H7 (cell line): ENCODE measurements at places on chromosomes 2 and 18. TPM values are rescaled to one million over a fixed set of nuclear protein-coding genes. Genes with fewer than 3 reads are reported as not detected.

DNA sequence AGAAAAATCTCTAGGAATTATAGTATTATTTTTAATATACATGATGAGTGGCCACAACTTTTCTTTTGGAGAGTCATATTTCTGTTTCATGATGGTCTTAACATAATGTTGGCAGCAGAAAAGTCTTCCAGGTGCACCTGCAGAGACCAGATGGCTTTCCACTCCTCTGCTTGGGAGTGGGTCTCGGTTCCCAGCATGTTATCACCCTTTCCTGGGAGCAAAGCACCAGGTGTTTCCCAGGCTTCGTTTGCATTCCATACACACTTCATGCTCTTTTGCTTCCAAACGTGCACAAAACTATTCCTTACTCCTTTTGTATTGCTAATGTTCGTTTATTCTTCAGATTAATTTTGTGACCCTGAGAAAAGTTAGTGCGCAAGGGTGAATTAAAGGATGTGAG is 305.2 kb downstream of the CDH2 start:
- DNase-seq = no peak

- peak; percentile 81 for DNase-seq
These were observed 50.5 kb upstream of the HS6ST1 start for GRCh38 chr2:128369108-128369555.

GRCh38 chr18:63162271-63163014 is 157.1 kb downstream of the BCL2 start:
- no peak for DNase-seq

DNA sequence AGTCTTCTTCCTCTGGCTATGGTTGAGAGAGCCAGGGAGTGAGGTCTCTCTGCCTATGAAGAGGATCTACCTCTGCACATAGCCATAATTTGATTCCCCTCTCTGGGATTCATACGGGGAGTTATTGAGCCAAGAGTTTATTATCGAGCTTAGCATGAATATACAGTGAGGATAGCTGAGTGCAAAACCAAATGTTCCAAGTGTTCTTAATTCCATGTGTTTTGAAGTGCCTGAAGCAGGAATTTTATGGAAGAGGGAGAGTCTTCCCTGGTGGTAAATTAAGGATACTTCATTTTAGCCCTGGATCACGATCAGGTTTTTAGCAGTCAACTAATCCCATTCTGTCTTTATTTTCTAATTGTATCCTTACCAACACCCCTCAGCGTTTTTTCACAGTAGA is 270.6 kb downstream of the C1D start:
- no peak for DNase-seq

- no peak for DNase-seq
These were observed 267.6 kb upstream of the THSD7B start for GRCh38 chr2:136497709-136498108.

DNA sequence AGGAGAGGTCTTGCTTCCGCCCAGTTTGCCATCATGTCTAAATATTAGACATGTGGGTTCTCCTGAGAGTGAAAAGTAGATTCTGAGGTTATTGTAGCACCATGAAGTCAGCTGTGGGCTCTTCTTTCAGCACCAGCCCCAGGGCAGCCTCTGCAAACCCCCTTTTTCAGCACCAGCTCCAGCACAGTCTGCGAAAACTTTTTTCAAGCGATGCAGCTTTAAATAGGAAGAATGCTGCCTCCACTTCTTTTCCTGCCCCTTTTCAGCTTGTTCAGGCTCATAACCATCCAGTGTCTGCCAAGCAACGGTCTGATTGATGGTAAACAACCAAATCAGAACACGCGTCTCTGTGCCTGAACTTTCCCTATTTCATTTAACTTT is at the start of gene COL5A2:
Gene COL5A2 (minus strand): TSS at position 192 of the 381 bp plus-strand sequence. CDS start 157 bp downstream, at position 35.
- DNase-seq = no peak

DNA sequence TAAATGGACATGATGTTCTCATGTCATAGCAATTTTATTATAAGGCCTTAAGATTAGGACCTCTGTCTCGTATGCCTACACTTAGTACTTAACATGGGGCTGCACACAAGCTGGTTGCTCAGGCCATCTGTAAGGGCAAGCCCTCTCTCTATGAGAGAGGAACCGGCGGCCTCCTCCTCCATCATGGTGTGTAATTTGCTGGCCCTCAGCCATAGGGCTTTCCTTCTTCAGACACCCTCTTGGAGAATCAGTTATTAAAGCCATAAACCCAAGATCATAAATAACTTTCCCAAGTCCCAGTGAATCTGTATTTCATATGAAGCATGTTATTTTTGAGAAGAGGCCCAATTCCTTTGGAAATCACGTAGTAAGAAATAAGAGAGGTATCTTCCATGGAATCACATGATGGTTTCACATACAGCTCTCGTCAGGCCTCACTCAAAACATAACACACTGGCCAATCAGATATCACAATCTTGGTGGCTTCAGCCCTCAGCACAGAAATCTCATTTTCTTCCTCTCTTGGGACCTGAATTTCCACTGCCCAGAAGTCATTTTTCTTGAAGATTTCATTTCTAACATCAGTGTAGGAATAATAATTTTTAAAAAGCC is 92.6 kb downstream of the RDH14 start:
- DNase-seq = no peak

DNA sequence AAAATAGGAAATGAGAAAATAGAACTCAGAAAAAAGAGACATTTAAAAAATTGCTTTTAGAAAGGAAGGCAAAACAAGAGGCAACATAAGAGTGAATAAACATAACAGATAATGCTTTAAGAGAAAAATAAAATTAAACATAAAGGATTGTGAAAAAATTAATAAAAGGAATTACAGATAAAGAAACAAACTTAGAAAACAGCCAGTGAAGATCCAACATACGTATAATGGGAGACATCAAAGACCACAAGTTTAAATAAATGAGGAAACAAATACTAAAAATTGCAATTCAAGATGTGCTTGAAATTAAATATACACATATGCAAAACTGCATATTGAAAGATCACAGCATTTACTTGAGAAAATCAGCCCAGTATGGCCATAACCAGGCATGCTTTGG is 448.9 kb downstream of the NBAS start:
- DNase-seq = no peak

GRCh38 chr2:96093528-96093927 is 22.8 kb downstream of the ADRA2B start:
- no peak for DNase-seq

GRCh38 chr2:60313470-60314172 is 239.8 kb downstream of the BCL11A start:
- no peak for DNase-seq

DNA sequence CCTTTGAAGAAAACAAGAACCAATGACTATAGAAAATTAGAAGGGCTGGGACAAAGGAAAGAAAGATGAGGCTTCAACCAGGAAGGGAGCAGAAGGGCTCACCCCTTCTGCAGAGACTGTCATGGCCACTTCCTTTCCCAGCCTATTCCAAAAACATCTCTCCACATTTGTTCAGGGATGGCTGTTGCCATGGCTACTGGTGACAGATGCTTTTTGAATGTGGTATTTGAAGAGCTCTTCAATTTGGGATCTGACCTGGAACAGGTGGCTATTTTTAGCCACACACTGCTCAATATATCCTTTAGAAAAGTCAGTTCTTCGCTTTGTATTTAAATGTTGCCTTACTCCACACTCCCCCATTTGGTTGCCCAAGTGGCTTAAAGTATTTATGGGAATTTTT is 64.1 kb upstream of the LCLAT1 start:
- no peak for DNase-seq

DNA sequence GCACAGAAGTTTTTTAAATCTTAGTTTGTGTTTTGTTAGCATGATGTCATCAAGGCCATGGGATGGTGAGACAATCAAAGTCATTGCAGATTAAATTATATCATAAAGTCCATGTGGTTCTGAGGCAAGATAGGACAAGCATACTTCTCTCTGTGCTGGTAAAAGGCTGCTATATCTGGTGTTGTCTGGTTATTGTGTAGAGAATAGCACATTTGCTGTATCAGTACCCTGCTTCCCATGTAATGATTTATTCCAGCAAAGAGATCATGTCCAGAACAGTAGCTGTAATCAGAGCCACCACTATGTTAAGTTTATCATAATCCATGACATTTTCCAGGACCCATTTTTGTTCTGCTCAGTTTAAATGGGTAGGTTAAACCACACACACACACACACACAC is 123.0 kb downstream of the TTC27 start:
- no peak for DNase-seq

DNA sequence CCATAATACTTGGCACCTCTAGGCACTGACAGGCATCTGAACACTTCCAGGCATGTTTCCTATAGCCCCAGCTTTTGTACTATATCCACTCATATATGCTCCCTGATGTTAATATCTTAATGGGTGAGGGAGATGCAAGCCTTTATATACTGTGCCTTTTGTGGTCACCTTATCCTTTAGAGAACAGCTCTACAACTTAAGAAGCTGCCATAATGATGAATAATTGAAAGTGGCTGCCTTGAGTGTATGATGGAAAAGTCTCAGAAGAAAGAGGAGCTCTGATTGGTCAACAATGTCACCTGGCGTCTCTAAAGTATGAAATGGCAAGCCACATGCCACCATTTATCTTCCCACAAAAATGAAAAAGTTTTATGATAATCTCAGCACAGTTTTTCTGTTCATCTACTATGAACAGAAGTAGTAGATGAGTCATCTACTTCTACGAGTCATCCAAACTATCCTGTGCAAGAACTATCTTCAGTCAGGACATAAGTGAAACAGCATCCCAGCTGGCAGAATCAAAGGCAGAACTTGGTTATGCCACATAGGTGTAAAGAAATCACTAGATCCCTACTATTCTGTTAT is 997.9 kb upstream of the CELF4 start:
- DNase-seq = no peak

DNA sequence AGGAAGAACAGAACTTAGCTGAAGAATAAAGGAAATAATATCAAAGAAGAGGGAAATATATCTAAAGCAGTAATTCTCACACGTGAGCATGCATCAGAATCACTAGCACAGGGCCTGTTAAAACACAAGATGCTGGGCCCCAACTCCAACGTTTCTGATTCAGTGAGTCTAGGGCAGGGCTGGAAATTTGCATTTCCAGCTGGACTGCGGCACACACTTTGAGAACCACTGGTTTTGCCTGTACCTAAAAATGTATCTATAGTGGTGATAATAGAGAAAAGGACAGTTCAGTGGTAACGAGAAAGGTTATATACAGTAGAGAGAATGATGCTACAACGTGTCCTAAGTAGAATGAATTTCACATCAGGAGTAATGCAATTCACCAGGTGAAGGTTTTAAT is 11.2 kb downstream of the REV1 start:
- DNase-seq = no peak

DNA sequence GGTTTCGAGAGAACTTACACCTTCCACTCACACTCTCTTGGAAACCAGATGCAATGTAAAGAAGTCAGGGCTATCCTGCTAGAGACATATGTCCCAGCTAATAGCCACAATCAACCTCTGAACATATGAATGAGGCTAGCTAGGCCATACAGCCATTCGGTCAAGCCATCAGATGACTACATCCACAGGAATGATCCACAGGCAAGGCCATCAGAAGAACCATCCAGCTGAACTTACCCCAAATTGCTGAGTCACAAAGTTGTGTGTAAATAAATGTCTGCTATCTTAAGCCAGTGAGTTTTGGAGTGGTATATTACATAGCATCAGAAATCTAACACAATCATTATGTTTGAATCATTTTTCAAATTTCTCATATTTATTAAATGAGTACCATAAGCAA is 5.2 kb upstream of the SPAST start:
- DNase-seq = no peak

GRCh38 chr2:220162320-220162719 is 534.9 kb downstream of the SLC4A3 start:
- no peak for DNase-seq

DNA sequence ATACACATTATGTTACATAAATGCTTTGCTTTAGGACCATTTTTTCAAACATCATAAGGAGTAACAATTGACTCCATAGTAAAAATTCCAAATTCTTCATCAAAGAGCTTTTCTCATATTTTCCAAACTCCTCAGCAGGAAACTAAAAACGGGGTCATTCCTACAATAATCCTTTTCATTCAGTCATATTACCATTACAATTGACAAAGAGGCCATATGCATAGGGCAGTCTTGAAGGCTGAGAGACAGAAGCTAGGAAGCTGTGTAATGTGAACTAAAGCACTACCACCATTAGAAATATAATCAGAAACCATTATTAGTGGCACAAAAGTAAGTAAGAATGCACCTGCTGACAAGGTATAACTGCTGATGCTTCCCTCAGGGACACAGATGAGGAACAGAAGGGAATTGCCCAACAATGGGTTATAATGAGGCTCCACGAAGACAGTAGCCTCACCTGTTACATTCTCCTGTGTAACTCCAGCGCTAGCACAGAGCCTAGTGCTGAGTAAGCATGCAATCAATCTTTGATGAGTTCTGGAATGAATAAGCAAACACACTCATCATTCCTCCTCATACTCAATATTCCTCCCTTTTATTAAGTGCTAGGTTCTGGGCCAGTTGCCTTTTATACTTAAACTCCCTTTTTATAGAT is 942.3 kb downstream of the CPS1 start:
- DNase-seq = no peak

DNA sequence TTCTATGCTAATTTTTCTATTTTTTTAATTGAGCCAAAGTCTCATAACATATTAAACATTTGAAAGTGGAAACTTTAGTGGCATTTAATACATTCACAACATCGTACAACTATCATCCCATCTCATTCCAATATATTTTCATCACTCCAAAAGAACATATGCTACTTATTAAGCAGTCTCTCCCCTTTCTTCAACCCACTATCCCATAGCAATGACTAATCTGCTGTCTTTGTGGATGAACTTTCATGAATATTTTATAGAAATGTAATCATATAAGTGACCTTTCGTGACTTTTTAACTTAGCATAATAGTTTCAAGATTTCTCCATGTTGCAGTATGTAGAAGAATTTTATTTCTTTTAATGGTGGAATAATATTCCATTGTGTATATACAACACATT is 90.3 kb downstream of the CCDC178 start:
- DNase-seq = no peak

Gene ARHGAP28
- total RNA-seq = 24.5 and 32.3 TPM in 2 replicates

Gene DYTN
- total RNA-seq = not detected in 2 replicates

Gene SLC5A7
- total RNA-seq = 0.03 TPM in 1 of 2 replicates, not detected in the other

Gene CRACDL
- total RNA-seq = 0.04 and 0.24 TPM in 2 replicates

Gene ALMS1
- 29.7 and 34.1 TPM in 2 replicates for total RNA-seq

Gene SULT1C4
- 2.9 and 5.6 TPM in 2 replicates for total RNA-seq

Gene EVX2
- total RNA-seq = not detected in 2 replicates

Gene TMEM182
- total RNA-seq = 1.8 and 3.0 TPM in 2 replicates

Gene NCK2
- total RNA-seq = 69.8 and 80.3 TPM in 2 replicates

Gene TUBA4B
- 0.28 TPM in 1 of 2 replicates, not detected in the other for total RNA-seq

Gene UGT1A8
- 0.22 TPM in 1 of 2 replicates, not detected in the other for total RNA-seq
